NCI-H1436 (cell line): ENCODE measurements at places on chromosomes 11 and 22.

DNA sequence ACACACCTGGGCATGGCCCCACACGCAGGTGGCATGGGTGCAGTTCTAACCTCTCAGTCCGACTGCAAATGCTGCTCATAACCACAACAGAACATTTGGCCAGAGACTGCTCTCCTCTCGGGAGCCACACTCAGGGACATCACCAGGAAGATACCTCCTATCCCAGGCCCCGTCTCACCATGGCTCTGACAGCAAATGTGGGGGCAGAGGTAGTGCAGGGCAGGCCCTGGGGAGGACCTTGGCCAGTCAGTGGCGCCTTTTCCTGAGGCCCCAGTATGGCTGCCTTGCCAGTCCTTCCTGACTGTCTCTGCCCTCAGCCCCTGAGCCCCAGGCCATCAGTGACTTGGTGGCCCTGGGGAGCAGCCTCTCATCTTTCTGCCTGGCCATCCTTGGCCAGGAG is 2.8 kb downstream of the KRTAP5-6 start:
- no peak for DNase-seq

DNA sequence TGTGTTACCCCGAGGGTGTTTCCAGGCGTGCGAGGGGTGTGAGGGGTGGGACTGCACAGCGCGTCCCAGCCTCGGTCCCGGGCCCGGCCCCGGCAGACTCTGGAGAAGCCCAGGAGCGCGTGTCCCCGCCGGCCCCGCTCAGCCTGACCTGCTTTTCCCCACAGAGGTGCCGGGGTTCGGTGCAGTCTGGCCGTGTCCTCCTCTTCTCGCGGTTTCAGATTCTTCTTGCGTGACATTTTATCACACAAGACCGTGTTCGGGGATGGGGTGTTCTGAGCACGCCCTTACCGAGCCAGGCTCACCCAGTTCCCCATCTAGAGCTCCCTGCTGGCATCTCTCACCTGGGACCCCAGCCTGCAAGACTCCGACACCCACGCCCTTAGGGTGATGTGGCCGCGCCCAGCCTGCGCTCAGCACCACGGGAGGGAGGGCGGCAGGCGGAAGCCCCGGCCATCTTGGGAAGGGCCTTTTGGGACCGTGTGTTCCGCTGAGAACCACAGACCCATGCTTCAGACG is 775.6 kb downstream of the BRD1 start:
- DNase-seq: peak; percentile 33

DNA sequence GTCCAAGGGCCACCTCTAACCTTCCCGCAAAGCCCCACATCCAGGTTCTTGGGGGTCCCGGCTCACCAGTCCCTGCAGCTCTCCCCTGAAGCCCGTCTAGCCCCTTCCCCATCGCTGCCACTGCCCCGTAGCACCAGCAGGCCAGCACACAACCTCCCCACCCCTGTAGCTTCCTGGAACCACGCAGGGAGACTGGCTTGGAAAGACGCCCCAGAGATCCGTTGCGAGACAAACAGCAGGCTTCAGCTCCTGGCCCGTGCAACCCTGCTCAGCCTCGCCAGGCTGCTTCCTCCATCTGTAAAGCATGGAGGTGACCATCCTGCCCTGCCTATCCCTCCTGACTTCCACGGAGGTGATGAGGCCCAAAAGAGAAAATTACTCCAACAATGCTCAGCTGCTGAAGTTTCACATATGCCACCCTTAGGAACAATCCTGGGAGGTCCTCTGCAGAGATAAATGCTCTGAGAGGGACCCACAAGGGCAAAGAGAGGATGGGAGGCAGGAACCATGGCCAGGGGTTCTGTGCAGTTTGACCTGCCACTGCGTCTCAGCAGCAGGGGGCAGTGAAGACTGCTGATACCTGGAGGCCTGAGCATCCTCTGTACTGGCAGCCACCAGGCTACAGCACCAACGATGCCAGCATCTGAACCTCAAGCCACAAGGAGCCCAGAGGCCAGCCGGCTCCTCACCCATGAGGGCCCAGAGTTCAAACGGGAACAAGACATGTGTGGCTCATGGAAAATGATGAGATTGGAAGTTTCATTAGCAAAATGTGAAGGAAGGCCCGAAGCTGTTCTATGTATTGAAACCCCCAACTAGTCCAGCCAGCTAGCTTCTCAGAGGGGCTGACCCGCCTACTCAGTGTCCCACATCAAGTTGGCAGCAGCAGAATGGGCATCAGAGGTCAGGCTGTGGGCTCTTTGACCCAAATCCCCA is 16.1 kb downstream of the DGCR2 start:
- no peak for DNase-seq

DNA sequence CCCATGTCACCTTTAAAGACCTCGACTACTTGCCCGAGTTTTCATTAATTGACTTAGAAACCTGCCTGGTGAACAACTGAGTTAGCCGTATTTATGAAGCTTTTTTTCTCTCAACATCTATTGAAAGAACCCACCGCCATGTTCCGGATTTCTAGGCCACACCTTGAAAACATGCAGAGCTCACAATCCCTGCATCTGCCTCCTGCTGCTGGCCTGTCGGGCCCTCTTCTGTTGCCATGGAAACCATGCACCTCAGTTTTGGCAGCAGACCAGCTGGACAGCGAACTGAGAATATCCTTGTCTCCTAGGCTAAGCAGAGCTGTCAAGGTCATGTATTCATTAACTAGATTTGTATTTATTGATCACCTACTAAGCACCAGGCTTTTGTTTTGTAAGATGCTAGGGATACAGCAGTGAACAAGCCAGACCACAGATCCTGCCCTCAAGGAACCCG is 4.3 kb upstream of the PATZ1 start:
- DNase-seq: peak; percentile 41

DNA sequence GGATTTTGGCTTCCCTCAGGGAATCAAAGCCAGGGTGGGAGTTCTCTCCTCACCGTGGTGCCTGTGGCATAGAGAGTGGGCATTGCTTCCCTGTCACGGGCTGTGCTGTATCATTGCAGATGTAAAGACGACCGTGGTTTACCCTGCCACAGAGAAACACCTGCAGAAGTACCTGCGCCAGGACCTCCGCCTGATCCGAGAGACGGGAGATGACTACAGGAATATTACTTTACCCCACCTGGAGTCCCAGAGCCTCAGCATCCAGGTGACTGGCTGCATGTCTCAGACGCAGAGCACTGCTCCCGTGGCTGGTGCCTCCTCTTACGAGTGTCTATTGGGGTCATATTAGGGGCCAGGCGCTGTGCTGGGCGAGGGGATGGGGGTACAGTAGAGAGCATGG is 24.2 kb upstream of the ST3GAL4 start:
- DNase-seq: no peak

GRCh38 chr11:110434952-110435779 is 5.4 kb downstream of the FDX1 start:
- DNase-seq: no peak

- peak; percentile 75 for DNase-seq
Measured at GRCh38 chr22:31292236-31292989, at the start of gene PIK3IP1. TSS of gene PIK3IP1 (minus strand) at chr22:31292488. CDS start at chr22:31292344, 144 bp downstream.

DNA sequence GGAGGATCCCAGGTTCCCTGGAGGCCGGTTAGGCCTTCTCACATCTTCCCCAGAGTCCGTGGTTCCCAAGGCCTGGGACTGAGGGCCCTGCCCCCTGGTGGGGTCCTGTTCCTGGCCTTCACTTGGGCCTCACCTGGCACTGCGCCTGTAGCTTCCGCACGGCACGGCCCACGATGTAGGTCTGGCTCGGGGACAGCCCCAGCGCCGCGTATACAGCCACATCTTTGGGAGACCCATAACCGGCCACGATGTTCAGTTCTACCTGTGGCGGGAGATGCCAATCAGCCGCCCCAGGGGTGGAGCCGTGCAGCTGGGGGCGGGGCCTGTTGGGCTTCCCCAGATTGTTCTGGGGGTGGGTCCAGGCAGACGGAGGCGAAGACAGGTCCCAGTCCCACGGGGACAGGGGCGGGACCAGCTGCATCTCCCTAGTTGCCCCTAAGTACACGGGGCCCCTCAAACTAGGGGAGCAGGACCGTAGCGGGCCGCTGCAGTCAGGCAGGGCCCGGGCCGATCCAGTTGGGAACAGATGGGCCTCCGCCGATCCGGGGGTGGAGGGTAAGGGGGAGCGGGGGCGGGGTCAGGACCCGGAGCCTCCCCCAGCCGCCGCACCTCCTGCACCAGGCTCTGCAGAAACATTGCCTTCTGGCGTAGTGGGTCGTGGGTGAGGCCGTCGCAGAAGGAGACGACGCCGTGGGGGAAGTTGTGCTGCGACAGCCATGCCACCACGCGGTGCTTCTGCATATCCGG is 10.1 kb downstream of the AIP start:
- no peak for DNase-seq

- no peak for DNase-seq
Measured at GRCh38 chr11:74736031-74736430, 4.8 kb upstream of the CHRDL2 start.

DNA sequence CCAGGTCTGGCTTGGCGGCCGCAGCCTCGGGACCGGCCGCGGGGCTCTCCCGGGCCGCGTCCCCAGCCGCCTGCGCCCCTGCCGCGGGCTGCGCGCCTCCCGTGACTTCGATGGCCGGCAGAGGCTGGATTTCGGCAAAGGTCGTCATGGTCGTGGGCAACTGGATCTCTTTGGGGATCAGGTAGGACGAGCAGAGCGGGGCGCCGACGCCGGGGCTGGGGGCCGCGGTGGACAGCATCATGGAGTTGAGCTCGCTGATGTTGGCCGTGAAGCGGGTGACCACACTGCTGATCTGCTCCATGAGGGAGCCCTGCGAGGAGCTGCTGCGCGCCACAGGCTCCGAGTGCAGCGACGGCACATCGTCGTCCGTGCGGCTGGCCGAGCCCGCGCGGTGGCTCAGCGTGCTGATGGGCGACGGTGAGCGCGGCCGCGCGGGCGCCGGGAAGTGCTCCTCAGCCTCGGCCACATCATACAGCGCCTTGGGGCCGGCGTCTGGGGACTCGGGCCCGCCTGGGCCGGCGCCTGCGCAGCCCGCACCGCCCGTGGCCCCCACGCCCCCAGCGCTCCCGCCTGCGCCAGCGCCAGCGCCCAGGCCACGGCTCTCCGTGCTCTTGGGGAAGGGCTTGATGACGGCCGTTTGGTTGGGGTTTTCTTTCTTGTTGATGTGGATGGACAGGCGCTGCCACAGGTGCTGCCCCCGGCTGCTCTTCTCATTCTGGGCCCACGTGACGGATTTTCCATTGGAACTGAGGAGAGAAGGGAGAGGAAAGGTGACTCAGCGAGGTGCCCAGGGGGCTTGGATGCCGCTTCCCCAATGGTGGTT is 171.4 kb upstream of the CTSC start:
- no peak for DNase-seq

- DNase-seq: no peak
Measured at GRCh38 chr11:119677840-119678239, 51.2 kb downstream of the NECTIN1 start.

GRCh38 chr22:48654492-48654891 is 1173.2 kb downstream of the BRD1 start:
- no peak for DNase-seq

DNA sequence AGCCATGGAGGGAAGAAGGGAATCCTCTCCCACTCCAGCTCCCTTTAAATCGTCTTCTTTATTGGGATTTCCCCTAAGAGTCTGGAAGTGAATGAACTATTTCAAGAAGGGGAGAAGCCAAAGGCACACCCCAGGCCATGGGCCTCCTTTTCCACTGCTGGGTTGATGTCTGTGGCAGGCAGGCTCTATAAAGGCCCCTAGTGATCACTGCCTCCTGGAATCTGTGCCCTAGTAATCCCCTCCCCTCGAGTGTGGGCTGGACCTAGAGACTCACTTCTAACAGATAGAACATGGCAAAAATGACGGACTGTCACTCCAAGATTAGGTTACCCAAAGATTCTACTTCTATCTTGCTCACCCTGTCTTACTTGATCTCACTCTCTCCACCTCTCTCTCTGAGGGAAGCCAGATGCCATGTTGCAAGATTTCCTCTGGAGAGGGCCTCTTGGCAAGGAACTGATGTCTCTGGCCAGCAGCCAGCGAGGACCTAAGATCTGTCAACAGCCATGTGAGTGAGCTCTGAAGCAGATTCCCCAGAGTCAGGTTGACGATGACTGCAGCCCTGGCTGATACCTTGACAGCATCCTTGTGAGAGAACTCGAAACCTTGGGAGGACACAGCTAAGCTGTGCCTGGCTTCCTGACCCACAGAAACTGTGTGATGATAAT is 444.8 kb downstream of the SOX6 start:
- no peak for DNase-seq

DNA sequence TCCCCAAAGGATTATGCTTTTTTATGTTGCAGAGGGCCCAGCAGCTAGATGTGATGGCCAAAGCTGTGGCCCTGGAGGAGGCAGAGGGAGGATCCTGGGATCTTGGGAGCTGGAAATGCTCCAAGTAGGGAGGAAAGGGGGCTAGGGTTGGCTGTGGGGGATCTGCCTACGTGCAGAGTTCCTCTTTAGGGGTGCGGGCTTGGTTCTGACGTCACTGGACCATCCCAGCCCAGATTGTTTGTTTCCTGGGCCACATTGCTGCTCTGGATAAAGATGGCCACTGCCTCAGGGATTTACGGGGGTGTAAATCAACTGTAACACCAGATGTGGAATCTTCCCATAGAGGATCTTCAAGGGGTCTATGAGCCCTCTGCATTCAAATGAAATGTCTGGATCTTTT is 110.3 kb upstream of the SYT13 start:
- DNase-seq: no peak

- no peak for DNase-seq
Measured at GRCh38 chr11:118612378-118612777, 5.0 kb downstream of the PHLDB1 start.

DNA sequence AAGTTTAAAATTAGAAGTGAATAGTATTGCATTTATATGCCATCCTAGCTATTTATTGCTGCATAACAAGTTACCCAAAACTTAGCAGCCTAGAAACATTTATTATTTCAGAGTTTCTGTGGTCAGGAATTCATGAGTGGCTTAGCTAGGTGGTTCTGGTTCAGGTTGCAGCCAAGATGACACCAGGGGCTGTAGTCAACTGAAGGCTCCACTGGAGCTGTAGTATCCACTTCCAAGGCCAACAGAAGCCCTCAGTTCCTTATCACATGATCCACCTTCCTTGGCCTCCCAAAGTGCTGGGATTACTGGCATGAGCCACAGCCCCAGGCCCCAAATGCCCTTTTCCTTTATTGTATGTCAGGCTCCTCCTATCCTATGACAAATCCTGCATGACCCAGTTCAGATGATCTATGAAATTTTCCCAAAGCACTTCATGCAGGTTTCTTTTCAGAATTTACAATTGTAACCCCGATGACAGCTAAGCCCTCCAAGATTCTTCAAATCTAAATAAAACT is 6.1 kb upstream of the ALG8 start:
- no peak for DNase-seq

DNA sequence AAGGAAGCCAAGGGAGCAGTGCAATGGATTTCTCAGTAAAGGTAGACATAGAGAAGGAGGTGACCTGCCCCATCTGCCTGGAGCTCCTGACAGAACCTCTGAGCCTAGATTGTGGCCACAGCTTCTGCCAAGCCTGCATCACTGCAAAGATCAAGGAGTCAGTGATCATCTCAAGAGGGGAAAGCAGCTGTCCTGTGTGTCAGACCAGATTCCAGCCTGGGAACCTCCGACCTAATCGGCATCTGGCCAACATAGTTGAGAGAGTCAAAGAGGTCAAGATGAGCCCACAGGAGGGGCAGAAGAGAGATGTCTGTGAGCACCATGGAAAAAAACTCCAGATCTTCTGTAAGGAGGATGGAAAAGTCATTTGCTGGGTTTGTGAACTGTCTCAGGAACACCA is 6.6 kb downstream of the TRIM22 start:
- DNase-seq: no peak

GRCh38 chr22:21964918-21965484 is 12.4 kb upstream of the PPM1F start:
- no peak for DNase-seq
